NCI-H524 (cell line): ENCODE measurements at places on chromosomes 2 and 18.
A peak's percentile ranks its signal among the peaks of the same experiment; 100 is the strongest.

GRCh38 chr2:133109772-133110171 lies 439.8 kb upstream of the LYPD1 start:
- no peak for DNase-seq

- no peak for DNase-seq
Measured at GRCh38 chr2:235639885-235640284, 146.0 kb downstream of the AGAP1 start.

DNA sequence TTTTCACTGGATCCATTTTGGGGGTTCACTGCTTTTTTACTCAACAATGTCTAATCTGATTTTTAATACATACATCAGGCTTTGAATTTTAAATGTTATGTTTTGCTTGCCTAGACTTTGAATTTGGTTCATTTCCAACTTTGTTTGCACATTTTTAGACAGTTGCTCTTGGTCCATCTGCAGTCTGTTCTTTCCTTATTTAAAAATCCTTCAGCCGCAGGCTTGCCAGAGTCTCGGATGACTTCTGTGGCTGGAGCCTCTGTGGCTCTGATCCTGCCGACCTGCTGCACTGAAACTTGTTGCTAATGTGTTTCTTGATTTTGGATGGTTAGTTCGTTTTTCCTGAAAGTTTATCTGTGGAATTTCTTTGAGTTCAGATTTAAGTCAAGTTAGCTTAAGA lies 172.0 kb upstream of the ALKAL2 start:
- DNase-seq, result no peak

DNA sequence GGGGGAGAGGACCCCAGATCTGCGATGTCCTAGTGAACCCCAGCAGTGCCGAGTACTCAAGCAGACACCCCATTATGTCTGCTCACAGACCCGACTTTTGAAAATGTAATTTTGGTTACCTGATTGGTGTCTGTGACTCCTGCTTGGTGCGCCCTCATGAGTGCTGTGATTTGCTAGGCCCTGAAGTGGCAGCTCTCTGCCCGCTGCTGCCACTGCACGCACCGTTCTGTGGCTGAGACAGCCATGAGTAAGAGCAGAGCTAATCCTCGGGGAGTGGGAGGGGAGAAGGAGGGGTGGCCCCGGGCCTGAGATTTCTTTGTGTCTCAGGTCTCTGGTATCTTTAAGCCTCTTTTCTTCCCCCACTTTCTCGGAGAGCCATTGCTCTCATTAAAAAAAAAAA lies 18.2 kb downstream of the FHOD3 start:
- DNase-seq, result peak; percentile 41

DNA sequence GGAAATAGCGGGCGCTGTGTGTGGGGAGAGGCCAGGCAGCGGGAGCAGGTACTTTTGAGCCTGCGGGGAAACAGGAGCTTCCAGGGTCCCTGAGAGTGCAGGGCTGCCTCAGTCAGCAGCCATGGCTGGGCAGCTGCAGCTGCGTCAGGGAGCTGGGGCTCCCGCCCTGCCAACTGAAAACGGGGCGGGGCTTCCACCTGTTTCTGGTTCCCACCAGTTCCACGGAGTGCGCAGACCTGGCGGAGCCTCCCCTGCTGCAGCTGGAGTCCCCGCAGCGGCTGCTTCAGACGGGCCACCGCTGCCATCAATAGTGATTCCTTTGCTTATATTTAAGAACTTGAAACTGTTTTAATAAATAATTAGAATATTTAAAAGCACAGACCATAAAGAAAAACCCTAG lies 30.6 kb upstream of the RPRM start:
- DNase-seq, result no peak

DNA sequence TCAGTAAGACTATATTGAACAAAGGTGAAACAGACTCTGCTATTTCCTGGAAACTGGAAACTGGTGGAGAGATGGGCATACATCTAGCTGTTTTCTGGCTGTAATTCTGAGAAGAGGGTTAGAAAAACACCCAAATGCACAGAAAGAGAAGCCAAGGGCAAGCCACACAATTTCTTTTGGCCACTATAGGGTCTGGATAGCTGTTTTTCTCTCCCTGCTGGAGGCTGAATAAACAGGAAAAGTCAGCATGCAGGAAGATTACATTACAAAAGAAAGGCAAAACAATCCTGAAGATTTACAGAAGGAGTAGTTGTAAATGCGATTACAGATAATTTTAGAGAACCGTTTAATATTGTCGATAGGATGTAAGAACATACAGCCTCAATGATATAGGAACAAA lies 186.2 kb upstream of the REG3G start:
- no peak for DNase-seq

DNA sequence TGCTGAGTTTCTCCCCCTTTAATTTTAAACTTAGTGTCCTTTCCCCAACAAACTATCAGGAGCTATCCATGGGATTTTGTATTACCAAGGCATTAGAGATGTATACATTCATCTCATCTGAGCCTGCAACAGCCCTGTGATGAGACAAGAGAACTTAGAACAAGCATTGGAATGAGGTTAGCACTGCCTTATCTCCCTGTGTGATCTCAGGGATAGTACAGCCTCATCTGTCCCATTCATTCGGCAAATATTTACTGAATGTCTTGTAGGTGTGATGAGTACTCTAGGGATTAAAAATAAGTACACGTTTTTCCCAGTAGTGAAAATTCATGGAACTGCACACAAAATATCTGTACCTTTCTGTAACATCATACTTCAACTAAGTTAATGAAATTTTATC lies 45.6 kb downstream of the PAIP2B start:
- no peak for DNase-seq

GRCh38 chr2:52918551-52918950 lies 849.1 kb upstream of the CHAC2 start:
- DNase-seq, result no peak

GRCh38 chr2:19109518-19109917 lies 248.9 kb downstream of the OSR1 start:
- DNase-seq, result no peak

DNA sequence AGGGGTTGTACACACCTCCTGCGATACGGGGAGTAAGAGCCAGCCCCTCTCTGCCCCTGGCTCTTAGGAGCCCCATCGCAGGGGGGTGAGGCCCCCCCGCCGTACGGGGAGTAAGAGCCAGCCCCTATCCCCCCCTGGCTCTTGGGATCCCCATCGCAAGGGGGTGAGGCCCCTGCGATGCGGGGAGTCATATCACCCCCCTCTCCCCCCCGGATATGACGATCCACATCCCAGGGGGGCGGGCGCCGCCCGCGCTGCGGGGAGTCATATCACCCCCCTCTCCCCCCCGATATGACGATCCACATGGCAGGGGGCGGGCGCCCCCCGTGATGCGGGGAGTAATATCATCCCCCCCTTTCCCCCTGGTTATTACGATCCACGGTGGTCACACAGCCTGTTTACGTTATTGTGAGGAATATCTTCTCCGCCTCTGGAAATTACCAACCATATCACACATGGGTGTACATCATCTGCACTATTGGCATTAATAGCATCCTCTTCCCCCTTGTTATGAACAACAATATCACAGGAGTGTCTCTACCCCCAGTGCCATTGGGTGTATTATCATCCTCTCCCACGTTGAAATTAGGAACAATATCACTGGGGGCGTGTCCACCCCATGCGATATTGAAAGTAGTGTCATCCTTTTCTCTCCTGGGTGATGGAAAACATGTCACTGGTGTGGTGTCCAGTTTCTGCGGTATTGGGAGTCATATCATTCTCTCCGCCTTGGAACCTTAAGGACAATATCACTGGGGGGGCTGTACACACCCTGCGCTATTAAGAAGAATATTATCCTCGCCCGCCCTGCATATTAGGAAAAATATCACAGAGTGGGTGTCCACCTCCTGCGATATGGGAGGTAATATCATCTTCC lies 24.7 kb upstream of the NAGK start:
- no peak for DNase-seq

DNA sequence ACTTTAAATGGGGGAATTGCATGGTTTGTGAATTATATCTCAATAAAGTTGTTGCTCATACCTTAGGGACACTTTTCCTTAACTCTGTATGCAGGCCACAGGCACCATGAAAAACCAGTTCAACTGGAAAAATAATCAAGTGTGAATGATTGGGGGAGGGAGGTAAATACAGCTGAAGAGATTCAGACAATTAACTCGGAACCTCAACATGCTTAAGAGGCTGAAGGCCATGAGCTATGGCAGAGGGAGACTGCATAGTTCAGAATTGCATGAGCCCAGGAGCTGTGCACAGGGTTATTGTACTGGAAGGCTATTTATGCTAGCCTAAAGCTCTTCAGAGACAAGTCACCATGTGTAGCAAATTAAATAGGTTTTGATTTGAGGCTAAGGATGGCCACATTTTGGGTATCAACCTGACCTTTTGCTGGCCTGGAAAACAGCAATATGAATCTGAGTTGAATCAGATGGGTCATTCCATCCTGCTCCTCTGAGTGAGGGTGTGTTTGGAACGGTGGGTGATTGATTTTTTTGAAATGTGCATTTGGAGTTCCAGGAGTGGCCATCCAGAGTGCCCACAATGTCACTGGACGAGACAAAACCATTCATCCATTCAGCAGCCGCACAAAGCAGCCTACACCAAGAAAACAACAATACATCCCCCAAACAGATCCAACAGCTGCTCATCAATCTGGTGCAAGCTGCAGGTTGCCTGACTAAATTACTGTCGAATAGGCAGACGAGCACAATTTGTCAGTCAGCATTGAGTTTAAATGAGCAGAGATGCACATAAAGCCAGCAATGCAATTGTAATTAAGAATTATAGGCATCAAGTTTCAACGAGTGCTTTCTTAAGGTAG lies 42.5 kb downstream of the HRH4 start:
- peak; percentile 60 for DNase-seq

DNA sequence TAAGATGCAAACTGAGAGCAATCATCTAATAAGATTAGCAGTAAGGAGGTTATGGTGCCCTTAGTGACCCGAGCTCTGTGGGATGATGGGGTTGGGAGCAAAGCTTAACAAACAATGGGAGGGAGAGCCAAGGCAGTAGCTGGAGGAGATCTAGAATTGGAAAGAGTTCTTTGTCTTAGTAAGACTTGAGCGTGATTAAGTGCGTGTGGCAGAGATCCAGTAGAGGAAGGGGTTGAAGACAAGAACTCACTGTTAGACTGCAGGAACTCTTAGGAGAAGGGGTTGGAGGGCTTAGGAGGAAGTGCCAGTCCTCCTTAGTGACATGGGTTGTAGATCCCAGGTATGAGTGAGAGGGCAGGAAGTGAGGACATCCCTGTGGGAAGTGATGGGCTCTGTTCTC lies 184.7 kb downstream of the GFPT1 start:
- DNase-seq, result no peak

- DNase-seq, result no peak
Measured at GRCh38 chr18:61360404-61361383, 27.5 kb downstream of the CDH20 start.

DNA sequence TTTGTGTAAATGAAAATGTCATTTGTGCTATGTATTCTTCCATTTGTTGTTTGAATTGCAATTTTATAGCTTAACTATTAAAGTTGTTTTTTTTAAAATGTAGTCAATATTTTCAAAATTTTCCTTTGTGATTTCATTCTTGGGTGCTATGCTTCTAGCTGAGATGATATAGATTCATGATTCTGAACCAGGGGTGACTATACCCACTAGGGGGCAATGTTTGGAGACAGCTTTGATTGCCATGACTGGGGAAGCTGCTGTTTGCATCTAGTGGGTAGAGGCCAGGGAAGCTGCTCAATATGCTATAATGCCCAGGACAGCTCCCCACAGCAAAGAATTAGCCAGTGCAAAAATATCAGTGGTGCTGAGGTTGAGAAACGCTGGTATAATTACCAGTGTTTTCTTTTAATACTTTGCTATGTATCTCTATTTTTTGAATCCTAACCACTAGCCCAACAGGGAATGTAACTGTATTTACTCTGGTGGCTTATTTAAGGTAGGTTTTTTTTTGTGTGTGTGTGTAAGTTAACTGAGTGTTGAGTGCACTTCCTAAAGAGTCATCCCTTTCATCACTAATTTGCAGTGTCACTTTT lies 99.7 kb downstream of the MEP1B start:
- peak; percentile 66 for DNase-seq

- no peak for DNase-seq
Measured at GRCh38 chr18:26271917-26272549, 45.8 kb downstream of the TAF4B start.
